ENCODE measurements at places on chromosomes 13 and 19. TPM values are rescaled to one million over a fixed set of nuclear protein-coding genes. Genes with fewer than 3 reads are reported as not detected.

GRCh38 chr13:34300559-34300958, 482.6 kb downstream of the RFC3 start:
- no peak for DNase-seq

LRRC63 gene
- not detected for polyA plus RNA-seq

BRCA2 gene
- polyA plus RNA-seq, result 1.2 TPM

GRCh38 chr19:16778796-16779411, 50.3 kb upstream of the SIN3B start:
- no peak for DNase-seq

DNA sequence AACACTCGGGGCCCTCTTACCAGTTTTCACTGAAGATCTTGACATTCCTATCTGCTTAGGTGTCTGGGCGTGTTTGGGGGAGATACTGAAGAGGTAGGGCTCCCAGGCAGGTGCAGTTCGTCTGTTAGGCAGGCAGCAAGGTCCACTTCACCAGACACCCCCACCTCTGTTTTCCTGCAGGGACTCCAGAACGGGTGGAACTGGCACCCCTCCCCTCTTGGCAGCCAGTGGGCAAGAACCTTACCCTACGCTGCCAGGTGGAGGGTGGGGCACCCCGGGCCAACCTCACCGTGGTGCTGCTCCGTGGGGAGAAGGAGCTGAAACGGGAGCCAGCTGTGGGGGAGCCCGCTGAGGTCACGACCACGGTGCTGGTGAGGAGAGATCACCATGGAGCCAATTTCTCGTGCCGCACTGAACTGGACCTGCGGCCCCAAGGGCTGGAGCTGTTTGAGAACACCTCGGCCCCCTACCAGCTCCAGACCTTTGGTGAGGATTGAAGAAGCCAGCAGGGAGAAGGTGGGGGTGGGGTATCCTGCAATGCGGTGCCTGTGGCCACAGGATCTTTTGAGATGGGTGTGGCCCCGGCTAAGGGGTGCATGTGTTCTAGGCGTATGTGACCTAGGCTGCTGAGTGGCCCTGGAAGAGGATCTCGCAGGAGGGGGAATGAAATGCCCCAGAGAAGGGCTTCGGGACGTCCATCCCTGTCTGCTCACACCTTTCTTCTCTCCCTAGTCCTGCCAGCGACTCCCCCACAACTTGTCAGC, 3.3 kb upstream of the ICAM4 start:
- no peak for DNase-seq

CCL25 gene
- not detected for polyA plus RNA-seq

IL17D gene
- polyA plus RNA-seq, result 0.48 TPM

- no peak for DNase-seq
Measured at GRCh38 chr13:60260440-60260839, 96.7 kb upstream of the DIAPH3 start.

TMEM145 gene
- polyA plus RNA-seq, result not detected

- DNase-seq, result no peak
Measured at GRCh38 chr19:12913851-12914690, 5.0 kb downstream of the SYCE2 start.

- no peak for DNase-seq
Measured at GRCh38 chr19:8081569-8082550, 29.3 kb downstream of the CCL25 start.

MAP4K1 gene
- polyA plus RNA-seq, result 0.18 TPM

GRCh38 chr13:114257014-114257413, 22.3 kb downstream of the CDC16 start:
- no peak for DNase-seq

GRCh38 chr13:23695711-23696464, 125.7 kb downstream of the TNFRSF19 start:
- no peak for DNase-seq

DNA sequence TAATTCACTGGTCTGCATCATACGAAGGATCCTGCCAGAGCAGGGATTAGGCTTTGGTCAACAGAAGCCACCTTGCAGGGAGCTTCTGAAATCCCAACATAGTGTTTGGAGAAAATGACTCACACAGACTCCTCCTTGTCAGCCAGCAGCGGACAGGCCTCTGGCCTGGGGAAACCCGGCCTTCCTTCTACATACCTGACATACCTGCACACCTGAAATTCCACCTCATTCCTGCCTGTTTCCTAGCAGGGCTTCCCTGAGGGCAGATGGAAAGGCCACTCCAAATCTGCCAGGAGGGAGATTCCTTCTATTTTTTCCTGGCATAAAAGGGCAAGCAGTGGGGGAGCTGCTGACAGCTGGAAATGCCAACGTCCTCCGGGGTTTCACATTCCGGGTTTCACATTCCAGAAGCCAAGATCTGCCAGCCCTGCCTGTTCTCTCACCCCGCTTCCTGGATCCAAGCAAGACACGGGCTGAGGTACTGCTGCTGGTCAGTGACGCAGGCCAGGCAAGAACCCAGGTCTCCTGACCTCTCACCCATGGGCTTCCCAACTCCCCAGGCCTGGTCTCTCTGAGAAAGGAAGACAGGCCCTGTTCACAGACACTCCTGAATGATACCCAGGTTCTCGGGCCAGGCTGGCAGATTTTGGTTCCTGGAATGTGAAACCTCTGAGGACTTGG, 18.2 kb upstream of the IGFL1 start:
- no peak for DNase-seq

Data from BJ (cell line).